LHCN-M2 (cell line): ENCODE measurements at places on chromosomes 5 and 9. TPM values are rescaled to one million over a fixed set of nuclear protein-coding genes. Genes with fewer than 3 reads are reported as not detected.
A peak's percentile ranks its signal among the peaks of the same experiment; 100 is the strongest.

- DNase-seq: no peak
Observed at GRCh38 chr5:14039063-14039462, 94.6 kb upstream of the DNAH5 start.

DNA sequence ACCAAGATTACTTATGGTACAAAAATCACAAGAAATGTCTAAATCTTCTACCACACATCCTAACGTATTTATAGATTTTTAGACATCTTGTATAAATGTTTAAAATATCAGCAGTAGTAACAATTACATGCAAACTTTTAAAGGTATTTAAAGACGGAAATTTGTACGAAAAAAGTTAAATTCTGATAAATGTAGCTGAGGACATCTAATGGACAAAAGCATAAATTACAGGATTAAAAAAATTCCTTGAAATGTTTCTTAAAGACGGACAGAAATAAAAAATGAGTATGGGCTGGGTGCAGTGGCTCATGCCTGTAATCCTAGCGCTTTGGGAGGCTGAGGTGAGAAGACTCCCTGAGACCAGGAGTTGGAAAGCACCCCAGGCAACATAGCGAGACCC, 15.8 kb downstream of the ERCC8 start:
- DNase-seq: peak; percentile 5

- no peak for DNase-seq
Observed at GRCh38 chr5:91532281-91532680, 149.2 kb upstream of the ARRDC3 start.

DNA sequence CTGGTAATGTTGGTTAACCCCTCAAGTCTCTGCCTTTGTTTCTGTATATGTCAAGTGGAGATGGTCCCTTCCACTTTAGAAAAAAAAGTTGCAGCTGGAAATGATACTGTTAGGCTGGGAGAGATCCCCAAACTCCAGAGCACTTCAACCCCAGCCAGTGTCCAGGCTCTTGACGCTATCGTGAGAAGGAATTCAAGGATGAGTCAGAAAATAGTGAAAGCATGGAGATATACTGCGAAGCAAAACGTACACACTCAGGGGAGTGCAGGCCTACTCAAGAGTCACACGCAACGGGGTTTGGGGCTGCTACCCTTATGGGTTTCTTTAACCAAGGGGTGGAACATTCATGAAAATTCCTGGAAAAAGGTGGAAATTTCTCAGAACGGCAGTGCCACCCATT, 24.9 kb downstream of the KCNV2 start:
- no peak for DNase-seq

DNA sequence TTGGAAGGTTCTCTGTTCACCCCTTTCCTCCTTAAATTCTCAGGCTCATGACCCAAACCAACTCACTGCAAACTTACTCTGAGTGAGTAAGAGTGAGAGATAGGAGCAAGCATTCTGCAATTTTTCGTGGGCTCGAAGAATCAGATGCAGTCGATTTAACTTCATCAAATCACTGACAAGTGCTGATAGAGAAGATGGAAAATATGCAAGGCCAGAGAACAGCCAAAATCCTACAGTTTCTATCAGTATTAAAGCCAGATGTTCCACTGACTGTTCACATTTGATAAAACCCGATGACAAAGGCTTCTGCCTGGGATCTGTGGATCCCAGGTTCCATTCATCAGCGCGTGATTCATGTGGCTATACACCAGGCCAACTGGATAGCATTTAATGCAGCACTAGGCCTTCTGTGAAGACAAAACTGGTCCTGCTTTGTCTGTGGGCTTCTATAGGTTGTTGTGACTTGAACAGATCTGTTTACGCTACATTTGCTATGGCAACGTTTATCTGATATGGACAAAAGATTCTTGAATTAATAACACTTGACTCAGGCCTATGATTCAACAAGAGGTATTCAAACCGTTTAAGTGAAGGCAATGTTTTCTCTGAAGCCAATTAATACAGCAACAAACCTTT, 251.2 kb downstream of the NFIB start:
- peak; percentile 26 for DNase-seq

- DNase-seq: no peak
Observed at GRCh38 chr5:135441350-135441831, 5.8 kb downstream of the DCANP1 start.

- DNase-seq: peak; percentile 11
Observed at GRCh38 chr5:136210259-136210658, 17.3 kb upstream of the SMIM32 start.

DNA sequence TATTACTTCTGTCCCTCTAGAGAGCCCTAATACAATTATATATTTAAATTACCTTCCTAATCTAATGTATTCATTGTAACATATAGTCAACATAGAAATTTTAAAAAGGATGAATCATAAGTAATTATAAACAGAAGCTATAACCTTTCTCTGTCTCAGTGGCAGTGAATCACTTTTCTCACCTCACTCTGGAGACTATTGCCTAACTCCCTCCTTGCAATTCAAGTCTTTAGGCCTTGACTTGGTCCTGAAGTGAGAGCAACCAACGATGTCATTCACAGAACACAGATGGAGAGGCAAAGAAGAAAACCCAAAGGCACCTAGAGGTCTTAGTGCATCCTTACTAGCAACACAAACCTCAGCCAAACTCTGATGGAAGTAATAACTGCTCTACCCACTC, 133.3 kb upstream of the DPYSL3 start:
- no peak for DNase-seq

DNA sequence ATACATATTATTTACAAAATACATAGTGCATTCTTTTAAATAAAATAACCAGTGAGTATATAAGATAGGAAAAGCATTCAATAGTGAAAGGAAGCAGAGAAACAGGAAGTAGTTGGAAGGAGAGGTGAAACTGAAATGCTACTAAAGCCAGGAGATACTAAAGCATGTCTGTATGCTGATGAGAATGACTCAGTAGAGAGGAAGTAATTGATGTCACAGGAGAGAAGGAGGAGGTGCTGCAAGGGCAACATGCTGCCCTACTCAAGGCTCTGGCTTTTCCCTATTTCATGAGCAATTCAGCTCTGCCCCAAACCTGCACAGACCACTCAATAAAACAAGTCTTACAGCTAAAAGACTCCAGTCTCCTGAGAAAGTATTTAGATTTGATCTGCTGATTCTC, 108.5 kb upstream of the TXNDC8 start:
- peak; percentile 23 for DNase-seq

GRCh38 chr9:117860849-117861248, 156.6 kb downstream of the TLR4 start:
- DNase-seq: no peak

- DNase-seq: peak; percentile 96
Observed at GRCh38 chr9:35923927-35924763, 14.9 kb downstream of the SPAAR start.

DNA sequence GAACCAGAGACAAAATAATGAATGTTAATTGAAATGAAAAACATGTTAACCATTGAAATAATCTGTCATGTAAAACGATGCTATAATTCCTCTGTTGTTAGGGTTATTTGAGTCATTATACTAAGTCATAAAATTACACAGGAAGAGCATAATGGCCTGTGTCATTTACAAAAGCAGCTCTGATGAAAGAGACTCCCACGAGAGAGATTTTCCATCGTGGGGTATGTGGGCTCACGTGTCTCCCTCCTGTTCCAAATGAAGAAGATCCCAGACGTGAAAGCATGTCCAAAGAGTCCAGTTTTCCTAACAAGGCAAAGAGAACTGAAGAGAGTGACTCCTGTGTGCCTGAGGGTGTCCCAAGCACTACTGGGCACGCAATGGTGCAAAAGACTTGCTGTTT, 379.8 kb downstream of the SPOCK1 start:
- DNase-seq: no peak

GRCh38 chr5:179262126-179262920, 82.9 kb downstream of the ADAMTS2 start:
- no peak for DNase-seq

DNA sequence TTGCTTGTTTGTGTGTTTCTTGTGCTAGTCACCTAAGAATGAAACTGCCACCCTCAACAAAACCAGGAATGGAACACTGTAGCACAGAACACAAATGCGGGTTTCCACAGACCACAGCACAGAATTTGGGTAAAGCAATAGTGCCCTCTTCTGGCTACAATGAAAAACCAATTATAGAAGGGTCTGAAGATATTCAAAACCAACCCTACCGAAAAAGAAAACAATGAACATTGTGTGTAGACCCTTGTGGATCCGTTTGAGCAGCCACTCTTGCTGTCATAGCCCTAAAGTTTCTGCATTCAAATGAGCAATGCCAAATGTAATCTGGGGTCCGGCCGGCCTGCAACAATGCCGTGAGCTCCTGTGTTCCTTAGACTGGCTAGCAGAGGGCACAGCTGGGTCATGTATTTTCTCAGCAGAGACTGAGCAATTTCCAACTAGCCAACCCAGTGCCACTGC, 8.3 kb upstream of the ENC1 start:
- DNase-seq: peak; percentile 77

DNA sequence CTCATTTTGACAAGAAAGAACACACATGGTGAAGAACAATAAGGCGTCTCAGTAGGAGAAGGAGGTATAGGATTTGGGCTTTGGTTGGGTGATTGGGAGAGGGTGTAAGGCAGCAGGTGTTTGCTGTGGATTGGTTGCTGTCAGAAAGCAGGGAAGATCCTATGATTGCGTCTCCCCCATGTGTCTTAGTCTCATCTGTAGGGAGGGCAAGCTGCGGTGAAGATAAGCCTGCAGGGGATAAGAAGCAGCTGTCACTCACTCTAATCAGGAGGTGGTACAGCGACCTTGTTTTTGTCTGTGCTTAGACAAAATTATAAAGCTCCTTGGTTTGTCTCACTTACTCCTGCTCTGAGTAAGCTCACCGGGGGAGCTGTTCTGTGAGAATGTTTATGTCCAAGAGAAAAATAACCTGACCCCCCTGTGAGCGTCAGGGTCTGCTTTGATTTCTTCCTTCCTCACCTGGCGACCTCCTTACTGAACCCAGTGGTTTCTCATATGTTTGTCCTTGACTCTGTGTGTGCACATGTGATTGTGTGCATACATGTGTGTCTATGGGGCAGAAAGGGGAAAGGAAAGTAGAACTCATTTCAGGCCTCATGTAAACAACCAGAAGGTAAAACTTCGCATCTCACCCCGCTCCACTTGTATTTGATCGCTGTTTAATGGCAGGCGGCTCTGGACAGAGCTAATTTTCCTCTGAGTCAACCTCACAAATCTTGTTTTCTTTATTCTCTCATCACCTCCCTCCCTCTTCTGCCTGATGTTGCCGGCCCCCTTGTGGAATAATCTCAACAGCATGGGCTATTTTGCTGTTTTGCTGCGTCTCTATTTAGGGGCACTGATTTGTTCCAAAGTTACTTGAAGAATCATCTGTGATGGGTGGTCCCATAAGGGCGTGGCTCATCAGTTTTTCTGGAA, 105.6 kb downstream of the TENT4A start:
- no peak for DNase-seq

GRCh38 chr5:59182760-59183159, 599.9 kb downstream of the RAB3C start:
- DNase-seq: no peak

DNA sequence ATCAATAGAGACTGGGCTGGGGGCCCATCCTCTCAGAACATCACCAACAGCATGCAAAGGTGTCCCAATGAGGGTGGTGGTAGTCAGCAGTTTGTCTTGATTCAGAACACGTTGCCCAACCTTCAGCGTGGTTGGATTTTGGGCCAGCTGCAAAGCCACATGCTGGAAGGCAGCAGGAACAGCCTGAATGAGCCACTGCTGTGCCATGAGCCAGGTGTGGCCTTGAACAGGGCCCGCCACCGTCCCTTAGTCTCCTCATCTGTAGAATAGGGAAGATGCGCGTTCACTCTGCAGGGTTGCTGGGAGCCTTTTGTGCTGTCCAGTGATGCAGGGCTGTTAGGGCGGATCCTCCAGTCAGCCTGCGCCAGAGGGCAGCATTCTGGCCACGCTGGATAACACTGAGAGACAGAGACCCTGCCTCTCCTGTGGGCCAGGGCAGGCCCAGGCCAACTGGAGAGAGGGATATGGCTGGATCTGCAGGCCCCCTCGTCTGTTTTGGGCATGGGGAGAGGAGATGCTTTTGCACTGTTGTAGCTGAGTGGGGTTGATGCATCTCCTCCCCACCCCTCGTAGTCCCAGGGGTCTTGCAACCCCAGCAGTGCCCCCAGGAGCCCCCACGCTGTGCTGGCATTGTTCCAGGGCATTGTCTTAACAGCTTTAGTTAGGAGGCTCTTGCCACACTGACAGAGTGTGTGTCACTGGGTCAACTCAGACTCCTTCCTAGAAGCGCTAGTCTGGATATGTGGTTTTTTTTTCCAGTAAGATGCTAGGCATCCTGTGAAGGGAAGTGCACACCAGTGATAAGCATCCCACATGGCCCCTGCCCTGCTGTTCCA, 42.1 kb downstream of the SLC46A2 start:
- DNase-seq: no peak

GRCh38 chr5:3678801-3679200, 83.2 kb downstream of the IRX1 start:
- DNase-seq: no peak

DNA sequence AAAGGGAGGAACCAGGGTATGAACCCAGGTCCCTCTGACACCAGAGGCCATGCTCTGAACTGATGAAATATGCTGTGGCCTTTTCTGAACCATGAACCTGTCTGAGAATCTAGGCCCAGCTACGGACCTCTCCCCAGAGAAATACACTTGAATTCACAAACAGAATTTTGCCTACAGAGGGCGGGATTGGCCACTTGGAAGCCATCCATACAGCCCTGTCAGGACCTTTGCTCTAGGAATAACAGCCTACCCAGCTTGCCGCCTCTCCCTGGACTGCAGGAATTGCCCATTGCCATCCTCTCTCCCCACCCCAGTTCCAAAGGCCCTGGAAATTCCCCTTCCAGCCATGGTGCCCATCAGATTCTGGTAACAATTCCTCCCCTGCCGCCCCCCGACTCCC, 26.6 kb downstream of the MORN5 start:
- no peak for DNase-seq

GRCh38 chr5:145787001-145787400, 48.1 kb downstream of the PRELID2 start:
- peak; percentile 13 for DNase-seq

Gene DND1
- 0.52 and 1.3 TPM in 2 replicates for total RNA-seq

Gene PCDHGA8
- total RNA-seq: 0.26 and 0.75 TPM in 2 replicates

Gene FUT7
- total RNA-seq: not detected in 2 replicates

Gene AGXT2
- not detected in 2 replicates for total RNA-seq

Gene TERT
- total RNA-seq: 173 and 177 TPM in 2 replicates

Gene RAD50
- 21.9 and 27.0 TPM in 2 replicates for total RNA-seq

Gene BHMT
- total RNA-seq: not detected in 2 replicates

Gene OR13C2
- total RNA-seq: not detected in 2 replicates

Gene NUTM2G
- not detected in 2 replicates for total RNA-seq
